ENCODE measurements at places on chromosomes 7 and 10.

- no peak for DNase-seq
Measured at GRCh38 chr7:80882213-80882801, 36.5 kb downstream of the SEMA3C start.

DNA sequence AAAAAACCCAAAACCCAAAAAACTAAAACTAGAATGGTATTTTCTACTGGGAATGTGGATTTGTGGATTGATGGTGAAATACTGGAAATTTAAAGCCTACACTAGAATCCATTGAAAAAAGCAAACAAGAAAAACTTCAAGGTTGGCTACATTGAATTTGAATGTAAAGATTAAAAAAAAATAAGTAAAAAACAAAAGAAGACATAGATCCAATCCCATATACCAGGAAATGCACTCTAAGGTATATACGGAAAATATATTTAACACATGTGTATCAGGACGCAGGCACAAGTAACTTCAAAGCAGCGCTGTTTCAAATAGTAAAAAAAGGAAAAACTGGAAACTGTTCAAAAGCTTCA, 754 bp upstream of the BBS9 start:
- no peak for DNase-seq

GRCh38 chr10:8402576-8402975, 348.1 kb downstream of the GATA3 start:
- DNase-seq: no peak

DNA sequence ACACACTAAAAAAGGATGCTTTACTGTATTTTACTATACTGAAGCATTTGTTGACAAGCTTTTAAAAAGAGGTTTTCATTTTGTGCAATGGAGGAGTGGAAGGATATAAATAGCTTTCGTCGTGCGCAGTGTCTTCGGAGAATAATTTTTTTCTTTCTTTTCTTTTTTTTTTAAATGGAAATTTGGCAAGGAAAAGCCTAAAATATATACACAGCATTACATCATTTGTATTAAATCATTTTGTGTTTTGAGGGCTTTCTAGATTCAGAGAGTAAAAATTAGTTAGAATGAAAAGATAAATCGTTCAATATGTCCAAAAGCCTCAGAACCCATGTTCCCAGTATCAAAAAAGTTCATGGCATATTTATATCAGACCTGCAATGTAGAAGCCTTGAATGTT, 150.2 kb upstream of the FERD3L start:
- no peak for DNase-seq

Measured in GM12864 (cell line).